ENCODE measurements at places on chromosomes 3 and 15.

DNA sequence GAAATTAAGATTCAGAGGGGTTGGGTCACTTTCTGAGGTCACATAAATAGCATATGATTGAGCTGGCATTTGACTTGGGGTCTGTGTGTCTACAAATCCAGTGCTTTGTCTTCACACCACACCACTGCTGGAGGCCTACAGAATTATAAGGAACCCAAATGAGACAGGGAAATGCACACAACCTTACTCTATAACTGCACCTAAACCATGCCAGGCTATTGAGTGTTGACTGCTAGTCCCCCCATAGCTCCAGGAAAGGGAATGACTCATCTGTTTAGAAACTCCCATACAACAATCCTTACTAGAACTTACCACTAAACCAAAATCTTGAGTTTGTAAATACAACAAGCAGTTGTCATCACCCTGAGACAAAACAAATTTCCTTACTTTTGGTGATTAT is 16.9 kb upstream of the TSC22D2 start:
- DNase-seq = no peak

DNA sequence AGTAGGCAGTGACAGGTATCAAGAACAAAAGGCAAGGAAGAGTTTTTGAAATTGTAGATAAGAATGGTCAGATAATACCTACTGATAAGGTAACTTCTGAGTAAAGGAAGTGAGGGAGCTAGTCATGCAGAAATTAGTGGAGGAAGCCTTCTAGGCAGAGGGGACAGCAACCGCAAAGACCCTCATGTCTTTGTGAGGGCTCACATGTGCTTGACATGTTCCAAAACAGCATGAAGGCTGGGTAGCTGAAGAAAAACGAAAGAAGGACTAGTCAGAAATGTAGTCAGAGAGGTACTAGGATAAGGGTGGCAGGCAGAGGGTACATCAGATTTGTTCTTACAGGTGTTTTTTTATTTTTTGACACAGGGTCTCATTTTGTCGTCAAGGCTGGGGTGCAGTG is 5.3 kb downstream of the SIN3A start:
- DNase-seq = no peak

- DNase-seq = no peak
These were observed 216.7 kb downstream of the IL20RB start for GRCh38 chr3:137174514-137174913.

DNA sequence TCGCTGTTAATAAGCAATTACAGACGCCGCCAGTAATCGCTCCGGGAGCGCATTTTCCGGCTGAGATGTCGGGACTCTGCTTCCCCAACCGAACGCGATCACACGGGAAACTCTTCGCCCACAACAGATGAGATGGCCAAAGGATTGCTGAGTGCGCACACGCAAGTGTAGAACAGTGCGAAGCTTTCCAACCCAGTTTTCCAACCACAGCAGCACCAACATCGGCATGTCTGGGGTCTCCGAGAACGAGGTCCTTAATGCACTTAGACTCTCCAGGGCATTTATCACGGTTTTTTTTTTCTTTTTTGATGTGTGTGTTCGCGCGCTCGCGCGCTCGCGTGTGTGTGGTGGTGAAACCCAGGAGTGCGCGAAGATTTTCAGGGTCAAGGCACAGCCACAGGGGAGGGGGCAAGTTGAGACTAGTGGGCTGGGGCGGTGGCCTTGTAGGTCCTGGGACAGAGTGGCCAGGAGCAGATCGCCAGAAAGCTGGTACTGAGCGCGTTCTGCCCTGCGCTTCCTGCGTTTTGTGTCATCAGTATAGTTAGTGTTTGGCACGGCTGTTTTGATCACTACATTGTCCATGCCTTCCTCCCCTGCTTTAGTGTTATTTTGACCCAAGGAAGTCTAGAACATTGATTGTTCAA is 1.8 kb upstream of the EOMES start:
- DNase-seq = no peak

GRCh38 chr3:31614162-31614921 is 81.6 kb downstream of the STT3B start:
- no peak for DNase-seq

- DNase-seq = no peak
These were observed 439.9 kb upstream of the RBMS3 start for GRCh38 chr3:28840976-28841376.

DNA sequence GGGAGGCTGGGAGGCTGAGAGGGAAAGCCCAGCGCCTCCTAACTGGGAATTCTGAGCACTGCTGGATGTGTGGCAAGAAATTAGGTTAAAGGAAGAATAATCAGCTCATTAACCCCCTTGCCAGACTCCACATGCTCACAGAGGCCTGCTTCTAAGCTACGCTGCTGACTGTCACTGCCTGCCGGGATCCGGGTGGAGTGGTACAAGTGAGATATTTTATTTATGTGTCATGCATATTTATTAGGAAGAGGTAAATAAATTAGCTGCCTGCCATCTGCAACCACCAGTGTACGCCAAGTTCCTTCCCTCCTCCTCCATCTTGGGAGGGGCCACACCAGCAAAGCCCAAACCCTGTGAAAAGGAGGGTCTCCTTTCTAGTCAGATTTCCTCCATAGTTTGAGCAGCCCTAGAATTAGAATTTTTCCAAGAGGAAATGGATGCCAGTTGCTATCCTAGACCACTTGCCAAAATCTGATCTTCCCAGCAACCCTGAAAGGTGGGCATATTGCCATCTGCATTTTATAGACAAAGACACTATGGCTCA is 43.5 kb upstream of the GRIP2 start:
- no peak for DNase-seq

- no peak for DNase-seq
These were observed 97.9 kb upstream of the EIF1B start for GRCh38 chr3:40211579-40211978.

GRCh38 chr15:73233623-73234022 is 135.1 kb downstream of the HCN4 start:
- no peak for DNase-seq

- DNase-seq = no peak
These were observed 103.6 kb downstream of the OTOL1 start for GRCh38 chr3:161600173-161600572.

- no peak for DNase-seq
These were observed 338.6 kb downstream of the FOXP1 start for GRCh38 chr3:71244826-71245488.

DNA sequence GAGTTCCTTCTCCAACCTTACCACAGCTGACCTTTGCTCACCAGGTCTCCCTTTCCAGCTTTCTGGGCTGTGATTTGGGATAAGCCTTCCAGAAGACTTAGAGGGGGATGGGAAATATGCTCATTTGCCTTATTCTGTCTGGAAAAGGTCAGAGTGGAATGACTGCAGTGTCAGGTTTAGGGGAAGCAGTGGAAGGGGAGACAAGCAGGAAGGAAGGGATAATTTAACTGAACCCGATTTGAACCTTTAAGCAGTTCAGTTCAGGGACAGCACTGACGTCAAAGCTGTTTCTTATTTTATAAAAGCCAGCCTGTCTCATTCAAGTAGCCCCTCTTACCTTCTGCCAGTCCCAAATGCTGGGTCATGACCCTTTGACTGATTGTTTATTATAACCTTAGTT is 418.4 kb upstream of the RARB start:
- no peak for DNase-seq

DNA sequence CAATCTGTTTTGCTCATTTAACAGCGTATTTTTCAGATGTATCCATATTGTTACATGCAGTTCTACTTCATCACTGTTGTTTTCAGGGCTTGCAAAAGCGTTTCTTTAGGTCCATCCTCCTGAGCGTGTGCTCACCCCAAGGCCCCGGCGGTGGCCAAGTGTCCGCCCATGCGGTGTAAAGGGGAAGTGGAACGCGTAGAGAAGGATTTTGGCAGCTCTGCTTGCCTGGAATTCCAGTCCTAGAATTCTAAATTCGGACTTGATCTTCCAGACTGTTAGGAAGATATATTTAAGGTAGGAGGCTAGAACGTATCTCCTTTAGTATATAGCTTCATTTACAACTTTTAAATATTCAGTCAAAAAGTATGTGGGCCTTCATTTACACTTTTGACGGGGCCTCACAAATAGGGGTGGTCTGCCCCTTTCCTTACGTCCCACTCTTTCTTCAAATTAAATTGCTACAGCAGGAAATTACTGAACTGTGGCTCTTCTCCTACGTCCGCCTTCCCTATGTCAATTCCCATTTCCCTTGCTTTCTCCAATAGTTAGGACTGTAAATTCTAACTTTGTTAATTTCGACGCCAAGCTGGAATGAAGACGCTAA is 609 bp upstream of the TBC1D23 start:
- DNase-seq = peak; percentile 26

GRCh38 chr3:141851411-141851810 is 25.0 kb upstream of the ATP1B3 start:
- no peak for DNase-seq

- DNase-seq = no peak
These were observed 18.3 kb upstream of the TMEM158 start for GRCh38 chr3:45244356-45244755.

GRCh38 chr3:139281096-139281495 is 62.7 kb upstream of the MRPS22 start:
- no peak for DNase-seq
